ENCODE measurements at places on chromosomes 3 and 15. TPM values are rescaled to one million over a fixed set of nuclear protein-coding genes. Genes with fewer than 3 reads are reported as not detected.

GRCh38 chr3:111545349-111545748 lies 3.4 kb downstream of the CD96 start:
- no peak for DNase-seq

DNA sequence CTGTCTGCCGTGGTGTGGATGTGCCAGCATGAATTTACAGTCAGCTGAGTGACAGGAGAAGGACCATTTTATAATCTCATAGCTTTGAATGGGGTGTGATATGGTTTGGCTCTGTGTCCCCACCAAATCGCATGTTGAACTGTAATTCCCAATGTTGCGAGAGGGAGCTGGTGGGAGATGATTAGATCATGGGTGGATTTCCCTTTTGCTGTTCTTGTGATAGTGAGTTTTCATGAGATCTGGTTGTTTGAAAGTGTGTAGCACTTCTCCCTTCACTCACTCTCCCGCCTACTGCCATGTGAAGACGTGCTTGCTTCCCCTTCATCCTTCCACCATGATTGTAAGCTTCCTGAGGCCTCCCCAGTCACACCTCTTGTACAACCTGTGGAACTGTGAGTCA lies 111.9 kb upstream of the CHD2 start:
- no peak for DNase-seq

The SENP8 gene
- 2.4 TPM for total RNA-seq

GRCh38 chr3:177150970-177151627 lies 46.2 kb downstream of the TBL1XR1 start:
- peak; percentile 61 for DNase-seq

GRCh38 chr3:29183346-29184087 lies 97.4 kb upstream of the RBMS3 start:
- DNase-seq: no peak
